ENCODE measurements at places on chromosomes 2 and 18. TPM values are rescaled to one million over a fixed set of nuclear protein-coding genes. Genes with fewer than 3 reads are reported as not detected.

DNA sequence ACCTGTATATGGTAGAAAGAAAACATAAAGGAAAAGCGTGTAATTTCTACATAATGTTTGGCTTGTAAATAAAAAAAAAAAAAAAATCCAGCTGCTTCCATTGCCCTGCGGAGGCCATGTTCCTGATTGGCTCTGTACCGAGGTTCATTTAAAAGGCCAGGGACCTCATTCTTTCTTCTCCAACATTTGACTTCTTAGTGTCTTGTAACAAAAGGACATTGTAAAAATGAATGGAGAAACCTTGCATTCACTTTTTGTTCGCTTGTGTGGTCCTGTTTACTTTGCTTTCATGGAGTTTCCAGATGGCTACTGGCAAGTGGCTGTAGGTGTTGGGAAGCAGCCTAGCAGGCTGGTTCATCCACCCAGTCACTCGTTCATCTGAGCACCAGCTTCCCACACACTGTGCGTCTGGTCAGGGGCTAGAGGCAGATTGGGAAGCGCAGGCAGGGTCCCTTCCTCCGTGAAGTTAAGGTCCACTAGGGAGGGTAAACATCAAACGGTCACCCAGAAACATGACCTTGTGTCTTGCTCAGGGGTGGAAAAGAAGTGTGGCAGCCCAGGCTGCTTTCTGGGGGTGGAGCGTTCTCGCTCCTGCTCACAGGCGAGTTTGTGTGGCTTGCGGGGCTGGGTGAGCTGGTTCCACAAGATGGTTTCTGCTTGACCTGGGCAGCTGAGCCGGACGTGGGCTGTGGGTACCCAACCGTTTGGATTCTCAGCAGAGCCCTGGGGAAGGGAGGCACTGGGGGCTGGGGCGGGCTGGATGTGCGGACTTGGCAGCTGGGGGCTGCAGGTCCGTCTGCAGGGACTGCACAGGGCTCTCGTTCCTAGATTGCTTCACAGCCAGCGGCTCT lies 260.7 kb downstream of the AGAP1 start:
- H3K4me3 ChIP-seq, result no peak overlapping the region
- H3K27ac ChIP-seq, result no peak overlapping the region
- no peak for DNase-seq
- no peaks in the 10 kb centered on the region for H3K4me1 ChIP-seq
- no peaks in the 10 kb centered on the region for H3K36me3 ChIP-seq

- H3K27me3 ChIP-seq, result no peaks in the 10 kb centered on the region
- H3K4me3 ChIP-seq, result no peak overlapping the region
- peaks cover 4% of the 10 kb centered on the region for H3K4me1 ChIP-seq
- DNase-seq, result no peak
Observed at GRCh38 chr2:134158295-134158694, 95.6 kb upstream of the MGAT5 start.

DNA sequence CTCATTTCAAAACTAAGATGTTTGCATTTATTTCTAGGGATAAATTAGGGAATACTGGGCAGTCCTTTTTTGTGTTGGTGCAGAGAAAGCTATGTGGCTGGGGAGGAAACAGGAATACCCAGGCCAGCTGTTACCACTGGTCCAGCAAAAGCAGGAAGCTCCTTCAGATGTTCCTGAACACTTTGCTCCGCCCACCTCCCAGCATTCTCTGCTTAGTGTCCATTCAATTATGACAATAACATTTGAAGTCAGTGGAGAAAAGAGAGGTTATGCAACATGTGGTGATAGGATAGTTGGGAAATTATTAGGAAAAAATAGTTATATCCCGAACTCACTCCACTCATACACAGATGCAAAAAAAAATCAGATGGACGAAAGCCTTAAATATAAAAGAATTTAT lies 22.1 kb upstream of the ARPC2 start:
- H3K27me3 ChIP-seq, result no peaks in the 10 kb centered on the region
- no peaks in the 10 kb centered on the region for H3K4me1 ChIP-seq
- no peak overlapping the region for H3K27ac ChIP-seq
- no peak overlapping the region for H3K4me3 ChIP-seq
- DNase-seq, result no peak

DNA sequence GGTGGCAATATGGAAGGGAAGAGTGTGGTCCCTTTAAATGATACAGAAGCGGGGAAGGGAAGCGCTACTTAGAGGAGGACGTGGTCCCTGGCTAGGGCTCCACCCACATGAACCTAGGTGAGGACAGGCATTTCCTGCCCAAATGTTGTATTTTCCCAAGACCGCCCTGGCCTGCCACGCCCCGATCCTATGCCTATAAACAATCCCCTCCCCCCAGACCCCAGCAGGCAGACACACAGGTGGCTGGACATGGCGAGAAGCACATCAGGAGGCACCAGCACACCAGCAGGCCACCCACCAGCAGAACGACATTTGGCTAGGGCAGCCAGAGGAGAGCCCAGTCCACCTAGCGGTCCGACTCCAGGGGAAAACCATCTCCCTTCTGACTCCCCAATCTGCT lies 47.2 kb downstream of the METTL8 start:
- H3K27me3 ChIP-seq, result no peaks in the 10 kb centered on the region
- H3K27ac ChIP-seq, result no peak overlapping the region

The TMEM198 gene
- 10.4 TPM for total RNA-seq

Measured in ovary (tissue), 10 donors.